ENCODE measurements at places on chromosomes 2 and 18. TPM values are rescaled to one million over a fixed set of nuclear protein-coding genes. Genes with fewer than 3 reads are reported as not detected.

DNA sequence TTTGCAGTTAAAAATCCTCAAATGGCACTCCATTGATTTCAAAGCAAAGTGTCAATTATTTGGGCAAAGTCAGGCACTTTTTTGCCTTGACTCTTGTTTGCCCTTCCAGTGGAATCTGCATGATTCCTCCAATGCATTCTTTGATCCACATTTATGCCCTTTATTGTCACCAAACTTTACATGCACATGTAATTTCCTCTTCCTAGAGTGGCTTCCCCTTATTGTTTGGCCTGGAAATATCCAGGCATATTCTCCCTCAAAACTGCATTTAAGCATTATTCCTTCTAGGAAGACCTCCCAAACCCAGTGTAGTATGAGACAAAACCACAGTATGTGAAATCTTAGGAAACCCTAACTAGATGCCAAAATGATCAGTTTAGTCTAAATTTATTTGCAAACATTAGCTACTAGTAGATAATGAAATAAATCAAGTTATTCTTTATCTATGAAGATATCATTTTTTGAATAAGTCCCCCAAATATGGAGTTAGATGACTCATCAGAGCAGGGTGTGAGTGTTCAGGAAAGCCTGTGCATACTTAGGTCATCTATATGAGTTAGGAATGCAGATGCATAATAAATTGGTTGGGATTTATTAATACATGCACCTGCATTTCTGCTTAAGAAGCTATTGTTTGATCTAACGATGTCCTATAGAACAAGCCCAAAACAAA is 433.3 kb upstream of the TCF4 start:
- no peaks in the 10 kb centered on the region for H3K27me3 ChIP-seq
- H3K36me3 ChIP-seq, result no peaks in the 10 kb centered on the region
- no peaks in the 10 kb centered on the region for H3K4me1 ChIP-seq
- DNase-seq, result no peak
- H3K4me3 ChIP-seq, result no peak overlapping the region
- no peak overlapping the region for H3K27ac ChIP-seq

DNA sequence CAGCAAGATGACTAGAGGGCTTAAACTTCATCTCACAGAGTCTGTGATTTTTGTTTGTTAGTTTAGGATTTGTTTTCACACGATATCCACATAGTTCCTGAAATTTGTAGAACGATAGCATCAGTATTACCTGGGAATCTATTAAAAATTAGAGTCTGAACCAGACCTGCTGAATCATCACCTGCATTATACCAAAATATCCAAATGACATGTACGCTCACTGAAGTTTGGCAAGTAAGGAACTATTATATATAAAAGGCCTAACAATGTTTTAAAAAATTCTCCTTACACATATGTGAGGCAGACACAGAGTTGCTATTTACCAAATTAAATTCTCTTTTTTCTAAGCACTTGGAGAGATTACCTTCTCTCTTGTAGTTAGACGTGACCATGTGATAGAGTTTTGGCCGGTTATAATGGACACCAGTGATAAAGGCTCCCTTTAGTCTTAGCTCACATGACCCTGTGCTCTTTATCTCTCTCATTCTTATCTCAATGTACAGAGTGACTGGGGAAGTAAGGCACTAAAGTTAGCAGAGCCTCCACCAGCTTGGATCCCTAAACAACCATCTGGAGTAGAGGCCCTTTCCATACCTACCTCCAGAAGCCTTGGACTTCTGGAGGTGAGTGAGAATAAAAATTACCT is 363.1 kb downstream of the DSC3 start:
- H3K27ac ChIP-seq, result no peak overlapping the region
- no peak for DNase-seq
- no peaks in the 10 kb centered on the region for H3K4me1 ChIP-seq
- no peak overlapping the region for H3K4me3 ChIP-seq
- H3K36me3 ChIP-seq, result no peaks in the 10 kb centered on the region

DNA sequence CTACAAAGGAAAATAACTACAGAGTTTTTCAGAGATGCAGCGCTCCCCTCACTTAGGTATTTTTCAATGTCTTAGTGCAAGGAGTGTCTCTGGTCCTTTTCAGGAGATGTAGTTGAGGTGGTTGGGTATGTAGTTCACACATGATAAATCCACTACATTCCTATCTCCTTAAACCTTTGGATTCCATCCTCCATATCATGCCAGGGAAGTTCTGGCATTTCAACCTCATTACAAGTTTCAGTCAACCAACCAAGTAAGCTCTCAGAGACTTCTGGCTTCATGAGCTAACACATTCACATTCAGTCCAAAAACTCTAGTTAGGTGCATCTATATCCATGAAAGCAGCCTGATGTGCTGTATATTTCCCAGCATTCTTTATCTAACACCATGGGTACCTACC is 47.3 kb downstream of the MAP3K20 start:
- H3K36me3 ChIP-seq, result no peaks in the 10 kb centered on the region
- no peaks in the 10 kb centered on the region for H3K27me3 ChIP-seq
- H3K27ac ChIP-seq, result no peak overlapping the region
- no peak for DNase-seq
- no peak overlapping the region for H3K4me3 ChIP-seq

DNA sequence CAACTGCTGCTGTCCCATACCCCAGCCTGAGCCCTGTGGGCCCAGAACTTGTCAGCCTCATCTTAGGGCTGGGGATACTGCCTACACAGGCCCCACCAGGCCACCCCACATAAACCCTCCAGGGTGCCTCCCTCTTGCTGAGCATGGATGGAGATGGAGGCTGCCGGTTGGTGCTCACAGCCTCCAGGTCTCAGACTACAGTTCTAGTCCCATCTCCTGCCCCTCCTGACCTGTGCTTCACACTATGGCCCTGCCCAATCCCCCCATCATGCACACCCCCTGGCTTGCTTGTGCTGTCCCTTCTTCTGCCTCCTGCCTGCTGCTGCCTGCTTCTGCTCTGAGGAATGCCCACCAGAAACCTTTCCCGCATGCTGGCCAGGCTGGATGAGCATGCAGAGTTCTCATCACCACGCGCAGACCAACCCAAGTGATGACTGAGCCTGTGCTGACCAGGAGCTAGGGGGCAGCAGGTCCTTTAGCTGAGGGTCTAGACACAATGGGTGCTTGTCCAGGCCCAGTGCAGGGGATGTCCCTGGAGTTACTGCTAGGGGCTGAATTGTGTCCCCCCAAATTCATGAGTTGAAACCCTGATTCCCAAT is 138.4 kb upstream of the HS6ST1 start:
- no peak overlapping the region for H3K27ac ChIP-seq
- H3K4me1 ChIP-seq, result no peaks in the 10 kb centered on the region
- H3K36me3 ChIP-seq, result no peaks in the 10 kb centered on the region
- H3K27me3 ChIP-seq, result no peaks in the 10 kb centered on the region
- no peak for DNase-seq

DNA sequence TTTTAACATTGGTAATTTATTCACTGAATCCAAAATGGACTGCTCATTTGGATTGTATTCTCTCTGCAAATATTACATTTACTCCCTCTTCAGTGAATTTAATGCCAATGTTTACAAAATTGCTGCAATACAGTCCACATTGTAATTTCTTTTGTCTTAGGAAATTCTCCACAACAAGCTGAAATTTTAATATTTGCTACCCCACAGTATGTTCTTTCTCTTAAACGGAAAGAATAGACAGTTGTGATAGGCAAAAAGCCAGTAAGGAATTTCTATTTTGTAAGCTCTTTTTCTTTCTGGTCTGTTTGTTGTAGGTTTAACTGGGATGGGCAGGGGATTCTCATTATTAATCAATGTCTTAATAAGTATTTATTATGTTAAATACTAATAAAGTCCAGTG is 92.0 kb downstream of the CSRNP3 start:
- no peaks in the 10 kb centered on the region for H3K27me3 ChIP-seq
- H3K27ac ChIP-seq, result no peak overlapping the region
- H3K36me3 ChIP-seq, result no peaks in the 10 kb centered on the region
- H3K4me3 ChIP-seq, result no peak overlapping the region

DNA sequence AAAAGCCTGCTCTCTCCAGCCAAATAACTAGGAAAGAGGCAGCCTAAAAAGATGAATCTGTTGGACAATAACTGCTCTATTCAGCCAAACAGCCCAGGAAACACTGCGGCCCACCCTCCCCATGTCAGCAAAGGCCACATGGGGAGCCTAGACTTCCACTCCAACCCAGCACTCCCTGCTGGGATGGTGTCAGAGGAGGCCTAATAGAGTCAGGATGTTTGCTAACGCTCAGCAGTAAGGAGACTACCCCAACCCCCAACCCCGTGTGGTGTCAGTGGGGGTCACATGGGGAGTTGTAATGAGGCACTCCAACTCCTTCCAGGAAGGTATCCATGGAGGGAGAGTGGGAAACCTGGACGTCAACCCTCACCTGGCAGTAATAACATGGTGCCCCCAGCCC is 41.6 kb downstream of the ZBTB7C start:
- no peak overlapping the region for H3K4me3 ChIP-seq
- H3K27ac ChIP-seq, result no peak overlapping the region
- no peaks in the 10 kb centered on the region for H3K4me1 ChIP-seq
- no peak for DNase-seq
- peaks cover 1% of the 10 kb centered on the region for H3K27me3 ChIP-seq

- no peaks in the 10 kb centered on the region for H3K4me1 ChIP-seq
- no peak overlapping the region for H3K27ac ChIP-seq
- DNase-seq, result no peak
- H3K36me3 ChIP-seq, result peaks cover 10% of the 10 kb centered on the region
Observed at GRCh38 chr2:233476063-233476410, 90.5 kb downstream of the USP40 start.

The ZEB2 gene
- not detected for total RNA-seq
